ENCODE measurements at places on chromosomes 6 and 20.

- DNase-seq: no peak
Measured at GRCh38 chr20:11726026-11726425, 191.7 kb upstream of the BTBD3 start.

- DNase-seq: no peak
Measured at GRCh38 chr6:44428682-44429081, 41.2 kb downstream of the CDC5L start.

DNA sequence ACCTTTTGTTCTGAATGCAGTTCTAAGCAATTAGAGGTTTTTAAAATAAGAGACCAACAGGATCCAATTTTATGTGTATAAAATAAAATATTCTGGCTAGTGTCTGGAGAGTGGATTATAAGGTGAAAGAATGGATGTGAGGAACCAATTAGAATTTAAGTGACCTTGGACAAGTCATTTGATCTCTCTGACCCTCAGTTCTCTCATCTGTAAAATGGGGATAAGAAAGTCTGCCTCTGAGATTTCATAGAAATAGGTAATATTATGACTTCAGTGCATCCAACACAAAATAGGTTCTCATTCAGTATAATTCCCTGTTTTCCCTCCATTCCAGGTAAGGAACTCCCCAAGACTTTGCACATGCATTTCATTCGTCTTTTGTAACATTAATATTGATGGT lies 18.9 kb downstream of the CASS4 start:
- no peak for DNase-seq

DNA sequence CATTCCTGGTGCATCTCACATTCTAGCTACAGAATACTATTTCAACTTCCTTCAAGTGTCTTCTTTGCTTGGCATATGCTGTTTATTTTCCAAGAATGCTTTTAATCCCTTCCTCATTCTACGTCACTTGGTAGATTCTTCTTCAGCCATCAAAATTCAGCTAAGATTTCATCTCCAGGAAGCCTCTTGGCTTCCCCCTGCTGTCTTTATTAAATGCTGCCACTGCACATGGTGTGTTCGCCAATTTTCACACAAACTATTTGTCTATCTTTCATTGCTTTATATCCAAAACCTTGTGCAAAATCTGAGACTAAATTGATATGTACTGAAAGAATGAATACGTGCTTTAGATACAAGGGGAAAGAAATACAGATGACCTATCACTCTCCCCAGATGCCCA lies 253.0 kb downstream of the RFPL4B start:
- DNase-seq: no peak

DNA sequence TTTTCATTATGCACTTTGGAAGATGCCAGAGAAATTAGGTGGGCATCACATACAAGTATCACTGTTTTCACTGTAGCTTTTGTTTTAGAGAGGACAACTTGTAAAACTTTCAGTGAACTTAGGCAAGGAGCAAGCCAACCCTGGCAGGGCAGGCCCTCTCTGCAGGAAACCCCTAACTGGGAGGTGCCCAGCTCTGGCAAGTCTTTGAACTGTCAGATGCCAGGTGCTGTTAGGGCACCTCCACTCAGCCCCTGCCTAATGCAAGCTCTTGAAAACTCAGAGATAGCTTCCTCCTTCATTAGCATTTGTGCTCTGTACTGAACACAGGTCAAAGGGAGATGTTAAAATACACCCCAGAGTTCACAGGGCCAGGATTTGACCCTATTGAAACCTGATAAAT lies 774.2 kb upstream of the FLRT3 start:
- DNase-seq: no peak

DNA sequence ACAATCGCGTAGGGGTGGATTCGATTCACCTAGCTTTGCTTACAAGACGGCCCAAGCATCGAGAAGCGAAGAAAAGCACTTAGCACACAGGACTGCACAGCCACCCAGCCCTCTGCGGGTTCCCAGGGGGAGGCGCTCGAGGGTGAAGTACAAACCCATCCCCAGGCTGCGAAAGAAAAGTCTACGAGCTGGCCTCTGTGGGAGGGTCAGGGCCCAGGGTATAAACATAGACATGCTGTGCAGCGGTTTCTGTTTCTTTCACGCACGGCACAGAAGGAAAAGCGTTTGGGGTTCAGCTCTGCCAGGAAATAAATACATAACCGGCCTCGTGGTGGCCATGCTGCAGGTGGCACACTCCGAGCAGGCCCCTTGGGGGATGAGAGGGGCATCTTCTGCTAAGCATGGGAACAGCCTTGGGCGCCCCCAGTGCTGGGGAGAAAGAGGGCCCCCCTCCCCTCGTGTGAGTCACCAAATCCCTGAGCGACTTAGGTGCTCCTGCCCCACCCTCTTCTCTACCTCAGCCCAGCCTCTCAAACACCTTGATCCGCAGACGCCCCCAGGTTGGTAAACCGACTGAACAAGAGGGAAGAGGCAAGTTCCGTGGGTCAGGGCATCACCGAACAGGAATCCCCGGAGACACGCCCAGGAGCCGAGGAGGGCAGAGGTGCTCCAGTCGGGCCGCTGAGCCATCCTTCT lies 91.6 kb upstream of the RIPOR2 start:
- peak; percentile 68 for DNase-seq

DNA sequence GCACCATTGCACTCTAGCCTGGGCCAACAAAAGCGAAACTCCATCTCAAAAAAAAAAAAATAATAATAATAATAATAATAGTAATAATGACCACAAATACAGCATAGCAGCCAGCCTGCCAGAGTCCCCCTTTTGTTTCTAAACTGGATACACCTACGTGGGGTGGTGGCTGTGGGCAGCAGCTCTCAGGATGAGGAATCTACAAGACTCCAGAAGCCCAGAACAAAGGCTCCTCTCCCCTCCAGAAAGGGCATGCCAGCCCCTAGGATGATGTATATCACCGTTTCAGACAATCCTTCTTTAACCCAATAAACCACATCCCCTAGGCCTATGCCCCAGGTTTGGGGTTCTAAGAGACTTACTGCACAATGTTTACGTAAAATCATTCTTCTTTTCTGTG lies 155.9 kb downstream of the QRSL1 start:
- no peak for DNase-seq

- no peak for DNase-seq
Measured at GRCh38 chr20:37977338-37977737, 55.9 kb downstream of the TTI1 start.

GRCh38 chr6:147043994-147044477 lies 160.2 kb upstream of the STXBP5 start:
- DNase-seq: no peak

DNA sequence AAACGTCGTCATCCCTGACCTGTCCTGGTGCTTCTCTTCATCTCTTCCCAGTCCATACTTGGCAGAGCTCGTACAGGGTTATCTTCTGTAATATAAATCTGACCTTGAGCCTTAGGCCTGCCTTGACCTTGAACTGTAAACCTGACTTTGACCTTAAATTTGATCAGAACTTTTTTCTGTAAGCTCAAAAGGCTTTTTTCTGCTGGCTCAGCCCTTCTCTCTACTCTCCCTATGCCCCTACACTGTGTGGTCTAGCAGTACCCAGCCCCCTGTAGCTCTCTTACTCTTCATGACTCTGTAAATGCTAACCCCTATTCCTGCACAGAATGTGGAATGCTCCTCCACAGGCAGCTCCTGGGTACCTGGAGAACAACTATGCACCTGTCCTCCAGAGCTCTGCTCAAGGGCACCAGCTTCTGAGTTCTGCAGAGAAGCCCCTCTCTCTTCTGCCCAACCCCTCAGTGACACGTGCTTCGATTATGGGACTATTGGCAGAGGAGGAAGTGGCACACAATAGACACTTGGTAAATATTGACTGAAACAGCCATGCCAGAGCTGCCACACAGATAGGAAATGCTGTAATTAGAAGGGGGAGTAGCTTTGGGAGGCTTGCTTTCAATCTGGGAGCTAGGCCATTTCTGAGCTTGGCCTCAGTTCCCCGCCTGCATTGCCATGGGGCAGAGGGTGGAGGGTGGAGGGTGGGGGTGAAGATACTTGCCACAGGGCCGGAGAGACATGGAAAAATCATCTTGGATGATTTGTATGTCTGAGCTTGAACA lies 15.4 kb downstream of the SNPH start:
- DNase-seq: no peak

DNA sequence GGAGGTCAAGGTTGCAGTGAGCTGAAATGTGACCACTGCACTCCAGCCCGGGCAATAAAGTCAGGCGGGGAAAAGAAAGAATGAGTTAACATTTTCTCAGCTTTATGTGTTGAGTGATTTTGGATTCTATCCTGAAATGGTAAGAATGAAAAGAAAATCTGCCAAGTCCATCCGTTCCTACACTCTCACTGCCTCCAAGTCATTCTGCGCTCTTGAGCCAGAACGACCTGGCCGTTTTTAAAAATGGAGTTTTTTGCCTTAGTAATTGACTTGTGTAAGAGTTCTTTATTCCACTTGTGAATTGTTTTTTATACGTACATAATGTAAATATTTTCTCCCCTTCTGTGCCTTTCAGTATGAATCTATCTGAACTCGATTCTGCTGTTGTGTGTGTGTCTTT lies 28.7 kb downstream of the DNAJC5 start:
- no peak for DNase-seq

DNA sequence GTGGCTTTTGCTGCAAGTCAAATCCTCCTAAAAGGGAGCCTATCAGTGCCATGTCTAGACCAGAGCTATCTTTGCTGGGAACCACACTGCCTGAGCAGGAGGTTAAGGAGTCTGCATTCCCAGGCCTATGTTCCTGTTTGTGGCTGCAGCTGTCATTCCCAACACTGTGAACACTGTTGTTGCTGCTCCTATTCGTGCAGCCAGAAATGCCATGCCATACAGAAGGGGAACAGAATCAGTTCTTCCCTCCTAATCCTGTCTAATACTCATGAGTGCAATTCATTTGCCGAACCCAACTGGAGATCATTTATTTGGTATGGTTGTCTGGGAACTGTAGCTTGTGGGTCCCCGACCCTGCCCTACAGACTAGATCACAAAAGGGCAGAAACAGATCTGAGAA lies 406.5 kb upstream of the GJE1 start:
- no peak for DNase-seq

DNA sequence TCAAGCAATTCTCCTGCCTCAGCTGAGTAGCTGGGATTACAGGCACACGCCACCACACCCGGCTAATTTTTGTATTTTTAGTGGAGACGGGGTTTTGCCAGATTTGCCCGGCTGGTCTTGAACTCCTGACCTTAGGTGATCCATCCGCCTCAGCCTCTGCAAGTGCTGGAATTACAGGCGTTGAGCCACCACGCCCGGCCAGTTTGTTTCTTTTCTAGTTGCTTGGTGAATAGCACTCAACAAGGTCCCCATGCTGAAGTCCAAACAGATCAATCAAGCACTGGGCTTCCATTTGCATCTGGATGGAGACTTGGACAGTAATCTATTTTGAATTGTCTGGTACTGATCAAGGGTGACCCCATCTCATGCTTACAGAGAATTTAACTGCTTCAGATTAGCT lies 108.9 kb upstream of the FOXO3 start:
- DNase-seq: no peak

DNA sequence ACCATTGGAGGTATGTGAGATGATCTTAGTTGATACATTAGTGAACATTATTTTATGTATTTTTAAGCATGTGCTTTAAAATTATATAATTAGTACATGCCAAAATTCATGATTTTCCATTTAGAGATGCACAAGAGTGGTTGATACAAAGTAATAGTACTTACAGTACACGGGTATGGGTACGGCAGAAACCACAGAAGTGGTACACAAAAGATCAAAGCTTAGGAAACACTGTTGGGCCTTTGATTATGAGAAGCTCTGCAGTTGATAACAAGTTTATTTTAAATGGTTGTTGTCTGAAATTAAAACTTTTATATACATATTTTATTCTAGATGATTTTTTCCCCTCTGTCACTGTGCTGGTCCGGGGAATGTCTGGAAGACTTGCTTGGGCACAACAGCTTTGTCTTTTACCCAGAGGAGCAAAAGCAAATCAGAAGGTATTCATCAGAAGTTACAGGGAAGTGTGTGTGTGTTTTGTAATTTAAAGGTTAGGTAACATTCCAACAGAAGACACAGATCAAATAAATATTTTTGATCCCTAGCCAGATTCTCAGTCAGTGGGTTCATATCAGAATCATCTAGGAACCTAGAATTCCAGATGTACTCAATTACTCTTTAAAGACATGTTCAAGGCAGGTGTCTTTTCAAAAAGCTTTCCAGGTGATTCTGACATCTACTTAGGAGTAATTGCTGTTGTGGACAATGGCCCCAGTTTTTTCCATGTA lies 32.5 kb upstream of the ADIG start:
- no peak for DNase-seq

- no peak for DNase-seq
Measured at GRCh38 chr20:57579898-57580447, 19.1 kb downstream of the PCK1 start.

DNA sequence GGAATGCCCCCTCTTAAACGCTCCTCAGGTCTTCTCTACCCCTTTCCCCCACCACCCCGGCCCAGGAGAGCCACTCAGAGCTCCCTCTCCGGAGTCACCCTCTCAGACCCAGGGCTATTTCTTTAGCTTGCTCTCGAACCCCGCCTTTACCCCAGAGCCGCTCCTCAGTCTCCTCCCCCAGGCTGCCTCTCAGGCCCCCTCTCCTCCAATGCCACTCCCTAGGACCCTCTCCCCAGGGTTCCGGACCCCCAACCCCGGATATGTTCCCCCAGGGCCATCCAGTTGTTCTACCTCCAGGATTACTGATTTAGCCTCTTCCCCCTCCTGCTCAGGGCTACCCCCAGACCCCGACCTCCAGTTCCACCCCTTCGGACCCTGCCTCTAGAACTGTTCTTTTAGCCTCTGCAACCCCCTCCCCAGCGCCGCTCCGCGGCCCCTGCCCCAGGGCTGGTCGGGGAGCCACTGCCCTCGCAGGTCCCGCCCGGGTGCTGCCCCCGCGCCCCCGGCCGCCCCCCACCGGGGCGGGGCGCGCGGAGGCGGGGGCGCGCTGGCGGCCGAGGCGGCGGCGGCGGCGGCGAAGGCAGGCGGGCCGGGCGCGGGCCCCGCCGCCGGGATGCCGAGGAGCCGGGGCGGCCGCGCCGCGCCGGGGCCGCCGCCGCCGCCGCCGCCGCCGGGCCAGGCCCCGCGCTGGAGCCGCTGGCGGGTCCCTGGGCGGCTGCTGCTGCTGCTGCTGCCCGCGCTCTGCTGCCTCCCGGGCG lies at the start of gene MMP24:
TSS of gene MMP24 (plus strand) at position 565 of the 758 bp plus-strand sequence. CDS start at position 614, 49 bp downstream.
- DNase-seq: no peak

- DNase-seq: peak; percentile 60
Measured at GRCh38 chr6:45422503-45423110, 44.9 kb upstream of the SUPT3H start.

GRCh38 chr6:45781890-45782289 lies 233.8 kb downstream of the CLIC5 start:
- DNase-seq: no peak

- no peak for DNase-seq
Measured at GRCh38 chr6:48553467-48554189, 442.6 kb upstream of the PTCHD4 start.

GRCh38 chr6:19311786-19312185 lies 525.4 kb upstream of the ID4 start:
- DNase-seq: no peak

GRCh38 chr20:12055161-12055560 lies 137.5 kb downstream of the BTBD3 start:
- no peak for DNase-seq

GRCh38 chr20:15146948-15147347 lies 809.5 kb upstream of the FLRT3 start:
- no peak for DNase-seq

All from T-helper 22 cell (primary cell).